ENCODE measurements at places on chromosomes 3 and 15.

DNA sequence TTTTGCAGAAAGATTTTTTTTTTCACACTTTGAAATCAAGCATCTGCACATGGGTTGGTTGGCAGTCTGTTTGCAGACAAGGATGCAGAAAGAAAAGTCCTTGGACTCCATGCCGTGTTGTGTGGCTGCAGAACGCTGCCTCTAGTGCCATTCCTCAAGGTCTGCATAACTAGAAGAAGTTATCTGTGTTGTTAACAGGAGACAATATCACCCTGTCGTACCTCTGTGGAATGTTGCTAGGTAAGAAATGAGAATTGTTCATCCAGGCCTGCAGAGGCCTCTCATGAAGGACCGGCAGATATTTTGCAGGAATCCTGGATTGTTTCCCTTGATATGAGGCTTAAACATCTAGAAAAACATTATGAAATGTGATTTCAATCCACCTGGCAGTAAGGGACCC is 58.5 kb upstream of the PPARG start:
- DNase-seq = no peak

DNA sequence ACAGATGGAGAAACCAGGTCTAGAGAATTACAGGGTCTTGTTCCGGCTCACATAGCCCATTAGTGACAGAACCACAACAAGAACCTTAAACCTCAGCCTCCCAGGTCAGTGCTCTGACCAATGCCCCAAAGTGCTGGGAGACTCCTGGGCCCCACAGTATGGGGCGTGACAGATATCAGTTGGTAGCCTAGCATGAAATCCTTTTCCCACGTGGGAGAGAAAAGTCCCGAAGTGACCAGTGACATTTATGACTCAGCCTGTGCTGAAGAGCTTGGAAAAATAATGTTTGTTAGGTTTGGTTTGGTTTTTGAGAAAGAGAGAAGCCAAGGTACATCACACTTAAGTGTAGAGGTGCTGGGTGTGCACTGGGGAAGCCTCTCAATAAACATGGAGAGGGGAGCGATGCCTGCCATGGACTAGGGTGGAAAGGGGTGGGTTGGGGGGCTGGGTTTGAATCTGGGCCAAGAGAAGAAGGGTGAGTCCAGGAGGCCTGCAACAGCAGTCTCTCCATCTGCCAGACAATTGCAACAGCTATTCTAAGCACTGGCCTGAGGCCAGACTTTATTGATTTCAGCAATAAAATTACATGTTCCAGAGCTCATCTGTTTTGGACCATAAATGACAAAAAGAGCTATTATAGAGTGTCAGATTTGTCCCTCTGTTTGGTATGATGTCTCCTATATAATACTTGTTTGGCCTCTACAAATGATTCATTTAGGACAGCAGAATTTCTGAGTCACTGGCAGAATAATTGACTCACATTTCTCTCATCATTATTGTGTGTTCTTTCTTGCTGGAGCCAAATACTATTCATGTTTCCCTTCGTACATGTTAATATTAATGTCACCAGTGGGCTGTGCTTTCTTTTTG is 43.4 kb downstream of the C2CD4A start:
- DNase-seq = no peak

DNA sequence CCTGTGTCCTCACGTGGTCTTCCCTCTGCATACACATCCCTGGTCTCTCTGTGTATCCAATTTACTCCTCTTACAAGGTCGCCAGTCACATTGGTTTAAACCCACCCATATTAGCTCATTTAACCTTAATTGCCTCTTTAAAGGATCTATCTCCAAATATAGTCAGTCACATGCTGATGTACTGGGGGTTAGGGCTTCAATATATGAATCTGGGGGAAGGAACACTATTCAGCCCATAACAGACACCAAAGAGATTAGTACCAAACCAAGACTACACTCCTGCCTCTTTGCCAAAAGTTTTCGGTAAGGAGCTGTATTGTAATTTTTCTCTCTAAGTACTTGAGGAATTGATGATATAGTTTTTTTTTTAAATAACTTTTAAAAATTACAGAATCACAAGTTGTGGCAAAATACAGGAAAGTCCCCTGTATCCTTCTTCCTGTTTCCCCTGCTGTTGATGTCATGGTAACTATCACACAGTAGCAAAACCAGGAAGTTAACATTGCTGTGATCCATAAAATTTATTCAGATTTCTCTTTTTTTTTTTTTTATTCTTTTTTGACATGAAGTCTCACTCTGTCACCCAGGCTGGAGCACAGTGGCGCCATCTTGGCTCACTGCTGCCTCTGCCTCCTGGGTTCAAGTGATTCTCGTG is 67.8 kb downstream of the SLCO3A1 start:
- DNase-seq = no peak

DNA sequence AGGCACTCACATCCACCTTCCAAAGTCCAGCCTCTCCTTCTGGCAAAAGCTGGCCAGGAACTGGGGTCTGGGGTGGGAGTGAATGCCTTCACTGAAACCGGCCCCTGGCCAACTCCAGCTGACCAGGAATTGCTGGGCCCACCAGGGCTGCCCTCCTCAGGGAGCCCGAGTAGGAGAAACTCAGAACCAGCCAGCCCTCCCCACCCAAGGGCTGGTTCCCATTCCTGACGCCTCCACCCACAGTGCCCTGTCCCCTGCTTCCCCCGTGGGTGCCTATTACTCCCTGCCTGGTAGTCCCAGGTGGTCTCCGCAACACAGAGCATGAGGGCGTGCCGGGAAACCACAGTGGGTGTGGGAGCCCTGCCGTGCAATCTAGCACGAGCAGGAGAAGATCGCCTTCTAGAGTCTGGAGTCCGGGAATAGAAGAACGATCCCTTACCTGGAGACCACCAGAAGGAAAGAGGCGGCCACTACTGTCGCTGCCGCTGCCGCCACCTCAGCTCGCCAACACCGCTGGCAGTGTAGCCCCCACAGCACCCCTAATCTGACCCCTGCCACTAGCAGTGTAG is 178.8 kb downstream of the POTEB3 start:
- no peak for DNase-seq

DNA sequence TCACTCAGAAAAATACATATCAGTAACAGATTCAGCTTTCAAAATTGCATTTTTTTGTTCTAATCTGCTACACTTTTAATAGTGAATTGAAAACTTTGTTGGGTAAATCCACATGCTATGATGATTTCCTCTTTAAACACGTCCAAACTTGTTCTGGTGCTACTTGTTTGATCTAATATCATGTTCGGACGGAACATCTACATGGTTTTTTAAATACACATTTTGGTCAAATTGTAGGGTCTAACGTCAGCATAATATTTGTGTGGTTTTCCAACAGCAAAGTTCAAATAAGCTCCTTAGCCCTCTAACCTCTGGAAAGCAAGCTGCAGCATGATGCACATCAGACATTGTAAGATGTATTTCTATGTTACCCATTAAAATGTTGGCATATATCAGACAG is 98.5 kb upstream of the OSTN start:
- no peak for DNase-seq

GRCh38 chr15:35439291-35439690 is 106.7 kb downstream of the DPH6 start:
- DNase-seq = no peak

GRCh38 chr3:125641891-125642290 is 46.6 kb upstream of the OSBPL11 start:
- no peak for DNase-seq

- DNase-seq = no peak
These were observed 75.5 kb downstream of the CCR1 start for GRCh38 chr3:46132565-46132964.

DNA sequence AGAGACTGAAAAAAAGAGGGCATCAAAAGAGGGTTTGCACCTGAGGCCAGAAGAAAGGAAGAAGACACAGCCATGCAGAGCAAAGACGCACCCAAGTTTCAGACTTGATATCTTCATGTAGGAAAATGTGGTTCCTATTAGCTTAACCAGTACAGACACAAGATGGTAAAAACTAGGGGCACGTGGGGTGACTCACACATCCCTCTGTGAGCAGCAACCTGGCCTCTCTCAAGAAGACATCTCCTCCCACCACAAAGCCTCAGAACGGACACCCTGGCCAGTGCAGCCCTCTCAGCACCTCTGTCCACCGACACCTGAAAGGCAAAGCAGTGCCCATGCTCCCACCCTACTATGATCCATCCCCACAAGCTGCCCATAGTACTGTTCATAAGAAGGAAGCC is 33.3 kb downstream of the GLB1 start:
- DNase-seq = peak; percentile 62

Measured in stimulated activated CD4-positive, alpha-beta T cell treated with anti-CD3 and anti-CD28 coated beads, Interleukin-12 subunit alpha, Interleukin-12 subunit beta, amount 100 ng/mL, for 24 hours (primary cell).